ENCODE measurements at places on chromosomes 11 and 22.

- no peak for DNase-seq
Observed at GRCh38 chr11:132234878-132235277, 864.5 kb downstream of the NTM start.

- no peak for DNase-seq
Observed at GRCh38 chr11:45815747-45816146, 10.8 kb downstream of the SLC35C1 start.

DNA sequence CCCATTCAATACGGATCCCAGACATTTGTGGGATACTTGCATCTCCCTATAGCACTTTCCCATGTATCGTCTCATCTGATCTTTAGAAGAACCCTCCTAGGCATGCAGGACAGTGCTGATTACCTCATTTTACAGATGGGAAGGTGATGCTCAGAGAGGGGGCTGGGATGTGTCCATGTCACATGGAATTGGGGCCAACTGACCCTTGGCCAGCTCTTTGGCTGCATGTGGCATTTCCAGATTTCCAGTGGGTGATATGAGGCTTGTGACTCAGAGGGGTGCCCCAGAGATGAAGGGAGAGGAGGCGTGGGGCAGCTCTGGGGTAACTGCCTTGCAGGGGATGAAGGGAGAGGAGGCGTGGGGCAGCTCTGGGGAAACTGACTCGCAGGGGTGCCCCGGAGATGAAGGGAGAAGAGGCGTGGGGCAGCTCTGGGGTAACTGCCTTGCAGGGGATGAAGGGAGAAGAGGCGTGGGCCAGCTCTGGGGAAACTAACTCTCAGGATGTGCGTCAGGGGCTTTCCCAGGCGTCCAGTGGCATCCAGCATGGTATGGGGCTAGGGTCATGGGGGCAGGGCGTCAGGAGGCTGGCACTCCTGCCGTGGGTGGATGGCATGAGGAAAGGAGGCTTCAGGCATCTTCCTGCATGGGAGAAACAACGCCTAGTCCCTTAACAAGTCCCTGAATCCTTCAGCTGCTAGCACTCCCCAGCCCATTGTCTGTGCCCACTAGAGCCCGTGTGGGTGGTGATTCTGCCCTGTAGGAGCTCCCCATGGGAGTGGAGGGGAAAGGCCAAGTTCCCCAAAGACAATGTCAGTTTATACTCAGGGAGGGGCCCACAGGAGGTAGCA, 11.9 kb upstream of the CERK start:
- DNase-seq: no peak

GRCh38 chr11:85627998-85628770, at the start of gene TMEM126B:
Gene TMEM126B (plus strand): TSS chr11:85628593. CDS start chr11:85628608, 15 bp downstream.
- peak; percentile 95 for DNase-seq

DNA sequence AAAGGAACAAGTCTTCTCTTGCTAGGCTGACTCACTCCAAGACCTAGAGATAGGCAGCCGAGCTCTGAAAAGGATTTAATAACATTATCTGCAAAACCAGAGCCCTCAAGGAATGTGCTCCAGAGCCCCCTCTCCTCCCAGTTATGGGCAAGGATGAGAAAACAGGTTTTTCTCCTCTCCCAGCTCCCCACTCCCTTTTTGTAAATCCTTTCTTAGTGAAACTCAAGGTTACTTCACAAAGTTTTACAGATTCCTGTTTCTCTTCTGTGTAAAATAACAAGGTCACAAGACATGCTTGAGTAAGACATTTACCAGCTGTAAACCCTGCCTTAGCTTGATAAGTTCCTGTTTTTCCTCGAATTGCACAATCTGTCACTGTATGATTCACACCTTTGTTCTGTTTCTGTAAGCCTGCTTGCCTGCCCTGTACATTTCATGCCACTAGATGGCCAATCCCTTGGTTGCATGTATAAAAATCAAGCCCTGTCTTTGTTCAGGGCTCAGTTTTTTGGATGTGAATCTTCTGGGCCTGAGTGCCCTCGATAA, 489.4 kb downstream of the KCNA4 start:
- DNase-seq: peak; percentile 8

DNA sequence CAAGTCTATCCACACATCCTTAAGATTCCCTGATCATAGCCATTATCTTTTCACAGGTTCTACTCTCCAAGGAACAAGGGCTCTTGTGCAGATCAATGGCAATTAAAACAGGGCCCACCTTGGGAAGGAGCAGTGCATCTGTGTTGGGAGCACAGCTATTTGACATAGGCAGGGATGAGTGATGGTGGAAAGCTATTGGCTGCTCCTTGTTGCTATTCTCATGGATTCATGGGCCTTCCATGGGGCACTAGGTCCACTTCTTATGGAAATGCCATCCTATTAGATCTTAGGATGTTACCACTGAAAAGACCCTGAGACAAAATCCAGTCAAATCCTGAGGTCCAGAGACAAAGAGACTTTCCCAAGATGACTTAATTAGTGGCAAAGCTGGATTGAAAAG, 148.6 kb upstream of the MTNR1B start:
- DNase-seq: no peak

- no peak for DNase-seq
Observed at GRCh38 chr11:102459393-102459792, 6.8 kb upstream of the TMEM123 start.

DNA sequence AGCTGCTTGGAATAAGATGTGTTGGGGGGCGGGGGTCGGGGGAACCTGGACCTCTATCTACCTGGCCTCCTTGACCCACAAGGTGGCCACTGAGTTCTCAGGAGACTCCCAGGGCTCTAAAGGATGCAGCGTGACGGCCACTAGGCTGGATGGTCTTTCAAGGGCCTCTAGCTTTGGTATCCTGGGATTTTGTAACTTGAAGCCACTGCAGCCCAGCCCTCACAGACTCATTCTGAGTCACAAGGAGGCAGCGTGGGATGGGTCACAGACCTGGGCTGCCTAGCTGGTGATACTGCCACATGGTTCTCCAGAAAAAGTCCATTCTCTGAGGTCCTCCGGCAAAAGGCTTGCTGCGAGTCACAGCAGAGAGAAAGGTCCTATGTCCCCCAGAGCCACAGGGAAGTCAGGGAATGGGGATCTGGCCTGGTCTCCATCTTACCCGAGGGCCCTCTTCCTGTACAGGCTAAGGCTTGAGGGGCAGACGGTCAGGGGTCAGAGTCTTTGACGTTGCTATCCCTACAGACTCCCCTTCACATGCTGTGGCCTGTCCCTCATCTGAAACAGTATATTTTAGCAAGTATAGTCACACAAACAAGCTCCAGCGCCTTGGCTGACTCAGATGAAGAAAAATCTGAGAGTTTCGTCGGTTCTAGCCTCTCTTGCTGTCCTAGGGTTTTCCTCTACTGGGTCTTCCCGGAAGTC, 52.4 kb downstream of the KCNC1 start:
- no peak for DNase-seq

GRCh38 chr11:71286701-71287643, 34.6 kb upstream of the SHANK2 start:
- DNase-seq: no peak

DNA sequence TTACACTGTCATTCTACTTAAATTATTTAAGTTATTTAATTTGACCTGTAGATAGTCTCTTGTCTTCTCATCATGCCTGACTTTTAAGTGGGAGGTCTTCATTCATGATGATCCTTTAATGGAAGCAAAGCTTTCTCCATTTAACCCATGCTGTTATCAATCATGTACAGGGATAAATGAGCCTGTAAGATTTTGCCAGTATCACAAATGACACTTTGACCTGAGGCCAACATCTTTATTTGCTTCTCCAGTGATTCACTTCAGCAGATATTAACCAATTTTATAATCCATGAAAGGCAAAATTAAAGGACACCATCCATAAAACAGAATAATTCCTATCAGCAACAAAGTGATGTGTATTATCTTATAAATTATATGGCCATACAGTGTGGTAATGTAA, 7.7 kb downstream of the CCDC73 start:
- DNase-seq: no peak

DNA sequence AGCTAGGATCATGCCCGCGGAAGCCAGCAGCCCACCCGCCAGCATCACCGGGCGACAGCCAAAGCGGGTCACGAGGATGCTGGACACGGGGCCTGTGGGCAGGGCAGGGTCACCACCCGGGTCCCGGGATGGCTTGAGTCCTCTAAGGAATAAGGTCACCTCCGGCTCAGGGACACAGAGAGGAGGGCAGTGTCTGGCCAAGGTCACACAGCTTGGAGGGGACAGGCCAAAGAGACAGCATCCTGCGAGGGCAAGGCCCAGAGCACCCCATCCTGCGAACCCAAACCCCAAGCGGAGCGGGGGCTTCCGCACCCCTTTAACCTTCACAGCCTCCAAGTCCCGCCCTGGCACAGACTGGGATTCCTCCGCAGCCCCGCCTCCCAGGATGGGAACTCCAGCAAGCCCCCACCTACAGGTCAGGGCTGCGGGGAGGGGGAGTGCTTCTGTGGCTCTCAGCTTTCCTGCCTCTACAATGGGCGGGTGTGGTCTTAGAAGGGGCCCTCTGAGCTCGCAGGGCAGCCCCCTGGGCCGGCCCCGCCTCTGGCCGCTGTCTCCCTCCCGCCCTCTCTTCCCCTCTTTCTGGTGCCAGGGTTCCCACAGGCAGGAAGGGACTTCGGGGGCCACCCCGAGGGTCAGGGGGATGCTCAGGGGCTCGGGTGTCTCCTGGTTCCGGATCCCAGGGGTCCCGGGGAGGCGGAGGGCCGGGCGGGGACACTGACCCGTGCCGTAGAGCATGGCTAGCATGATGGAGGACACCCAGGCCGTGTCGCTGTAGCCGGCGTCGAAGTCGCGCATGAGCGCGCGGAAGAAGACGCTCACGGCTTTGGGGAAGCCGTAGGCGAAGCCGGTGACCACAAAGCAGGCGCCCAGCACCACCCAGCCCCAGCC, 1.8 kb downstream of the SLC16A8 start:
- no peak for DNase-seq

DNA sequence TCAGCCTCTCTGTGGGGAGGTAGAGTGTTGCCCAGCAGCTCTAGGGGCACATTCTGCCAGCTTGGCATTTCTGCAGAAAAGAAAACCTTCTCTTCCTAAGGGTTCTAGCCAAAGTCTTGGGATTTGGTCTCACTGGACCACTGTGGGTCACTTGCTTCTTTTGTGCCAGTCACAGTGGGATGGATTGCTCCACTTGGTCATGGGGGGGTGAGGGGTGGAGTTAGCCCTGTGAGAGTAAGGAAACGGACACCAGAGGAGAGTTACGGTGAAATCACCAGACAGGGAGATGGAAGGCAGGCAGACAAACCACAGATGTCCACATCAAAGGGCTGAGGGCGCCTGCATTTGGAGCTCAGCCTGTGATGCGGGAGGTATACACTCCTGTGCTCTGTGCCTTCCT, 10.8 kb downstream of the SGSM1 start:
- DNase-seq: no peak

DNA sequence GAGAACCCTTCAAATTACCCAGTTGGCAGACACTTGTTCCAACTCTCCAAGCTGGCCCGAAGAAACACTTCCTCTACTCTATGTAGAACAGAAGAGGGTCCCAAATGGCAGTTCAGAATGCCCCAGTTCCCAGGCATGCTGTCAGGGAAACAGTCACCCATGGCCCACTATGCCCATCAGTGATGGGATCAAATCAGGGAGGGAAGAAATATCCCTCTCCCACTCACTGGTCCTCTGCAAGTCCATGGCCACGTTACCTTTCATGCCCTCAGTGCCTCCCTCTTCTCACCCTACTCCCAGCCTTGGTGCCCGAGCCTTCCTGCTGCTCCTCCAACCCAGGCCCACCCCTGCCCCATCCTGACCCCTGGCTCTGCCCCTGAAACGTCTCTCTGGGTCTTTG, 16.6 kb downstream of the APOL3 start:
- no peak for DNase-seq

DNA sequence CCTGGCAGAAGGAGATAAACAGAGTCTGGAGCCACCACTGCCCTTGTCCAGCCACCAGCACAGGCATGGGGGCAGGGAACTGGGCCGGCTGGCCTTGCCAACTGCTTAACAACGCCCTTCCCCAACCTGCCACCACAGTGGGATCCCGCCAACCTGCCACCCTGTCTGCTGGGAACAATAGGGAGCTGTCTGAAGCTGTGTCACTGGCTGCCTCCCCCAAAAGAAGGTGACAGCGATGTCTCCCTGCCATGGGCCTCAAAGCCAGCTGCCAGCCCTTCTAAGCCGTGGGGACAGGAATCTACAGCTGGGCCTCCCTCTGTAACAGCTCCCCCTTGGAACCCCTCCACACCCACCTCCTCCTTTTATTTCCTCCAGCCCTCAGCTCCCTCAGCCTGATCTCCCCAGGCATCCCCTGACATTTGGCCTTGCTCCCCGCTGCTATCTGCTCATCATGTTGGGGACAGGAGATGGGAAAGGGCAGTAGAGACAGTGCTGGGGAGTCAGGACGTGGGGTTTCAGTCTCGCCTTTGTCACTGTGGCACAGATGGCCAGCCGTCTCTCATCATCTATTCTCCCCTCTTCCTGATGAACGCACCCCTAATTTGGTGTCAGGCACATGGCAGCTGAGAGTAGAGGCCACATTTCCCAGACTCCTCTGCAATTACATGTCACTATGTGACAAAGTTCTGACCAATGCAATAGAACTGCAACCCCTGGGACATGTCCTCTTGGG, 51.3 kb upstream of the PRDM11 start:
- DNase-seq: no peak

- no peak for DNase-seq
Observed at GRCh38 chr11:58933661-58934060, 5.6 kb upstream of the GLYATL1 start.

DNA sequence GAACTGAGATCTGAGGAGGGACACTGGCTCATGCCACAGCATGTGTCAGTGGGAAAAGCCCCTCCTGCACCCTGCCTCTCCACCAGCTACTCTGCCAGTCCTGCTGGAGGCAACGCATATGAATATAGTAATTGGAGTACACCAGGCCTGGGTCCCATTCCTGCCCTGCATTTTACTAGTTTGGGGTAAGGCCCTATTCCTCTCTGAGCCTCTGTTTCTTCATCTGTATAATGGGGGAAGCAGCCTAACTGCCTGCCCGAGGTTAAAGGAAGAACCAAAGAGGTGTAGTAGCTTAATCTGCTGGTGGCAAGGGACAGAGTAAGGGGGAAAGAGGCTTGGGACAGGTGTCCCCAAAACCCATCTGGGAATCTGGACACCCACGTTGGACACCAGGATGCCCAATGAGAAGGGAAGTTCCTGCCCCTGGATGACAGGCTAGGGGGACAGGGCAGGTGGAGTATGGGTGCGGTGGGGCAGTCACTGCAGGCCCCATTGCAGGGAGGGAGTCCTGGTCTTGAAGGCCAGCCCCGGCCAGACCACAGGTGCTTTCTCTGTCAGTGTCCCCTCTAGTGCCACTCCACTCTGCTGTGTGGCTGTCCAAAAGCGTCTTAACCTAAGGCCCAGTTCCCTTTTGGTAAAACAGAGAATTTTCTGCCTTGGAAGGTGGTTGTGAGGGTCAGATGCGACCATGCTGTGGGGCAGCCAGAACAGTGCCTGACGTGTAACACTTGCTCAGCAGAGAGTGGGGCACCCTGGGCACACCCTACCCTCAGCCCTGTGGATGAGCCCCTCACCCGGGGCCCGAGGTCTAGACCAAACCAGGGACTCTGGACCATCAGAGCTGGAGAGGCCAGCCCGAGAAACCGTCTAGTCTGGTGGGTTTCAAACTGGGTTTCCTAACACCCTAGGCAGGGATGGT, 11.5 kb downstream of the TSKU start:
- no peak for DNase-seq

DNA sequence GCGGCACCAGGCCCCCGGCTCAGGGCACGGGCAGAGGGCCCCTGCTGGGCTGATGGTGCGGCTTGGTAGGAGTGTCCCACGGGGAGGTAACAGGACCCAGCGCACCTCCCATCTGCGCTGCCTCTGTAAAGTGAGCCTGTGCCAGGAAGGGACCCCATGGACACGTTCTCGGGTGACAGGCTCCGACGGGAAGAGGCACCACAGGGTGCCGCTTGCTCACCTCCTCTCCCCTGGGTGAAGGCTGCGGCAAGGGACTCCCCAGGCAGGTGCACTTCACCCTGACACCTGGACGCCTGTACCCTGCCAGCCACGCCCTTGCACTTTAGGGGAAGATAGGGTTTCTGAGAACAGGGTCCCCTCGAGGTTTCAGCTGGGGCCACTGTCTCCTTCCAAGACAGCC, 48.1 kb downstream of the SHANK2 start:
- DNase-seq: no peak
